ENCODE measurements at places on chromosomes 2 and 18.

GRCh38 chr2:23042216-23042906 is 342.6 kb upstream of the KLHL29 start:
- DNase-seq, result no peak

- DNase-seq, result no peak
These were observed 4.3 kb upstream of the SPAG16 start for GRCh38 chr2:213279971-213280370.

DNA sequence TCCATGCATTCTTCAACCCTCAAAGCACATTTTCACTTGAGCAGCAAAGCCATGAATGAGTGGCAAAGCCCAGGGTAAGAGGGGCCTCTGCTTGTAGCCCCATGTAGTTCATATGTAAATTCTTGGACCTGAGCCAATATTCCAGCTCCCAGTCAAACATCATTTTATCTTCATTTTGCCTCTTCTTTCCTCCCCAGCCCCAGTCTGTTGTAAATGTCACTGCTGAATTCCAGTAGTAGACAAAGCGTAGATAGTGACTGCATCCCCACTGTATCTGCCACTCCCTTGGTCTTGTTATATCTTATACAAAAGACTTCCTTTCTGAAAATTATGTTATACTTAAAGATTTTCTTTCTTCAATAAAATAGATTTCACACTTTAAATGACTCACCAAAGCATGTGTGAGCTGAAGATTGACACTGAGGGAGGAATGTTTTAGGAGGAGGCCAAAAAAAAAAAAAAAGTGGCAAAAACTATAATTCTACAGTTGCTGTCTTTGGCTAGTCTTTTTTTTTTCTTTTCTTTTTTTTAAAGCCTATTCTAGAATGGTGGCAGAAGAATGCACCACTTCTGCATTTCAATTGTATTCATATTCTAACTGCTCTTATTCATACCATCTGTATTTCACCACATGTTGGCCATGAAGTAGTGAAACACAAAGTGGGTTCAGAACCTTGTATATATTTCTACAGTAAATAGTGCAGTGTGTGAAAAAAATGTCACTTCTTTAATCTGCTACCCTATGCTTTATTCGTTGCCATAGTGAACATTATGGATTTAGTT is 306.1 kb downstream of the CPS1 start:
- no peak for DNase-seq

DNA sequence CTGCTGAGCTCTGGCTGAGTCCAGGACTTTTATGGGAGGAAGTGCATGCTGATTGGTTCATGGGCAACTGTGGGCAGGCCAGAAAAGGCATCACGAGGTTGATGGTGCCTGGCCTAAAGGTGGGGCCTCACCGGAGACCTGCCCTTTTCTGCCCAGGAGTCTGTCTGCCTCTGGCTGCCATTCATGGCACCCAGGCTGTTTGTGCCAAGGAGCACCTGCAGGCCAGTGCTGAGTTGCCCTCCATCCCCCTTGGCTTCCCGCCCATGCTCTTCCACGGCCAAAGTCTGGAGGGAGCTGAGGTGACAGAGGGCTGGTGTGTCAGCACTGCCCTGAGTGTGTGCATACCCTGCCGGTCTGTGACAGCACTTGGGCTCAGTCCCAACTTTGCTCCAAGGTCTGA is 123.2 kb downstream of the PTH2R start:
- DNase-seq, result no peak

GRCh38 chr2:200700856-200701255 is 110.9 kb upstream of the BZW1 start:
- DNase-seq, result no peak

DNA sequence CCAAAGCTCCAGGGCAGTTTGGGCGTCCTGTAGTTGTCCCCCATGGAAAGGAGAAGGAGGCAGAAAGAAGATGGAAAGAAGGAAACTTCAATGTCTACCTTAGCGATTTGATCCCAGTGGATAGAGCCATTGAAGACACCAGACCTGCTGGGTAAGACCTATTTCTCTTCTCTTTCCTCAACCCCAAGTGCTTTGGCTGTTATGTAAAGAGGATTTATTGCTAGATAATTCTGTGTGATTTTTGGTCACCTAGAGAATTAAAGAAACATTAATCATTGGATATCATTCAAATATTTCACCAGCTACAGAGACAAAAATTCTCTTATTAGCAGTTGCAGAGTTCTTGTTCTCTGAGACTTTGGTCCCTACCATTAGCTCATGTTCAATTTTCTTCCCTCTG is 1.9 kb downstream of the GALNT5 start:
- no peak for DNase-seq

GRCh38 chr2:216633616-216634369 is 573 bp downstream of the IGFBP2 start:
- peak; percentile 27 for DNase-seq

GRCh38 chr18:28715206-28715605 is 538.3 kb upstream of the CDH2 start:
- DNase-seq, result no peak

- DNase-seq, result peak; percentile 34
These were observed 666.8 kb downstream of the ARHGAP15 start for GRCh38 chr2:143796051-143796450.

DNA sequence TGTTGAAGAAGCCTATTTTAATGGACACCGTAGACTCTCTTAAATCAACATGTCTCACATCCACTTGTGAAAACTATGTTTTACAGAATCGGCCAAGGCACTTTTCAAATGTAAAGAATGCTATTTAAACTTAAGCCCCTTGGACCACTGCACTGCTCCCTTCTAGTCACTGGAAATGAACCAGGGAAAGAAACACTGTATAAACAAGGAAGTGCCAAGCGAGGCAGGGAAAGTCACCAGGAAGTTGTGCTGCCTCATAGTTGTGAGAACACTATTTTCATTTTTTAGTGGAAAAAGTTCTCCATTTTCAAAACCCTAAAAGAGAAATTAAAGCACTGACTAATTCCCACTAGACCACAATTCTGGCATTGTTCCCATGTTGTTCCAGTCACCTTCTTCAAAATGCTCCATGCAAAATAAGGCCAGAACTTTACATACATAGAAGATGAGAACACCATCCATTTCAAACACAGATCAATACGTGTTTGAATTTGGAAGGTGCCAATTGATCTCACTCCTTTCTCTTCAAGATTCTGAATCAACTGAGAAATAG is 13.5 kb downstream of the CCDC141 start:
- DNase-seq, result no peak

GRCh38 chr18:30971338-30971956 is 71.1 kb downstream of the DSC3 start:
- peak; percentile 57 for DNase-seq

GRCh38 chr2:50178050-50178449 is 853.9 kb downstream of the NRXN1 start:
- no peak for DNase-seq

DNA sequence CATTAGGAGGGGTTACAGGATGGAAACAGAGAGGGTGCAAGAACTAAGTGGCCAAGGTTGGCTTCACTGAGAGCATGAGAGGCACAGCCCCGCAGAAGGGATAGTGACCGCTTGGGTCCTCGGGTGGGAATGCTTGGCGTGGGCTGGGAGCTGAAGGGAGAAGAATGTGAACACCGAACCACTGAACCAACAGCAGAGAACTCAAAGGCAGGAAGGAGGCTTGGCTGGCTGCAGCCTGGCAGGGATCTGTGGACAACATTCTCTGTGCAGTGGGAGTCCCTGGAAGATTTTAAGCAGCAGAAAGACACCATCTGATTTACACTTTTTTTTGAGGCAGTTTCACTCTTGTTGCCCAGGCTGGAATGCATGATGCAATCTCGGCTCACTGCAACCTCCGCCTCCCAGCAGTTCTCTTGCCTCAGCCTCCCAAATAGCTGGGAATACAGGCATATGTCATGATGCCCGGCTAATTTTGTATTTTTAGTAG is 33.9 kb downstream of the SOWAHC start:
- no peak for DNase-seq

DNA sequence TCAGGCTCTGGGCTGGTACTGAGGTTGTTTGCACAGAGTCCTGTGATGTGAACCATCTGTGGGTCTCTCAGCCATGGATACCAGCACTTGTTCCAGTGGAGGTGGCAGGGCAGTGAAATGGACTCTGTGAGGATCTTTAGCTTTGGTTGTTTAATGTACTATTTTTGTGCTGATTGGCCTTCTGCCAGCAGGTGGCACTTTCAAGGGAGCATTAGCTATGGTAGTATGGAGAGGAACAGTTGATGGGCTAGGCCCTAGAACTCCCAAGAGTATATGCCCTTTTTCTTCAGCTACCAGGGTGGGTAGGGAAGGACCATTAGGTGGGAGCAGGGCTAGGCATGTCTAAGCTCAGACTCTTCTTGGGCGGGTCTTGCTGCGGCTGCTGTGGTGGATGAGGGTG is 257.0 kb upstream of the GYPC start:
- no peak for DNase-seq

GRCh38 chr2:44810892-44811530 is 130.5 kb upstream of the SIX3 start:
- DNase-seq, result no peak

DNA sequence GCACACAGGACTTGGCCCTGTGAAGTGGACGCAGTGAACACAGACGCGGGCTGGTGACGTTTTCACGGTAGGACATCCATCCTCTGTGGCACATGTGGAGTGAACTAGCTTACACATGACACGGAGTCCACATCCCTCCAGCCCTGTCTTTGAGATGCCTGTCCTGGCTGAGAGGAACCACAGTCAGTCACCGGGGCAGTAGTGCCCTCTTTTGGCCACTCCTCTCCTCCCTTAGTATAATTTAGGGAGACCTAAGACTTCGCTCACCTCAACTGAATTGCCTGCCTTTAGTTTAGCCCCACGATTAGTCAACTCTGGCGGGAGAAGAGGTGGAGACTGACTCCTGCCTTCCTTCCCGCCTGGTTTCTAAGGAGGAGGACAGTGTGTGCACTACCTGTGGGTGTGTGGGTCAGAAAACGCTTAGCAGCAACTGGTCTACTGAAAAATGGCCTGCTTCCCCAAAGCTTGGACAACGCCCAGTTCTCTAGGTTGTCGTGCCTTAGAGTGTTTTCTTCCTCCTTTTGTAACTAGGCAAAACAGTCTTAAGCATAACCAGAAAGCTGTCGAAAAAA is 70.6 kb downstream of the MBP start:
- no peak for DNase-seq

DNA sequence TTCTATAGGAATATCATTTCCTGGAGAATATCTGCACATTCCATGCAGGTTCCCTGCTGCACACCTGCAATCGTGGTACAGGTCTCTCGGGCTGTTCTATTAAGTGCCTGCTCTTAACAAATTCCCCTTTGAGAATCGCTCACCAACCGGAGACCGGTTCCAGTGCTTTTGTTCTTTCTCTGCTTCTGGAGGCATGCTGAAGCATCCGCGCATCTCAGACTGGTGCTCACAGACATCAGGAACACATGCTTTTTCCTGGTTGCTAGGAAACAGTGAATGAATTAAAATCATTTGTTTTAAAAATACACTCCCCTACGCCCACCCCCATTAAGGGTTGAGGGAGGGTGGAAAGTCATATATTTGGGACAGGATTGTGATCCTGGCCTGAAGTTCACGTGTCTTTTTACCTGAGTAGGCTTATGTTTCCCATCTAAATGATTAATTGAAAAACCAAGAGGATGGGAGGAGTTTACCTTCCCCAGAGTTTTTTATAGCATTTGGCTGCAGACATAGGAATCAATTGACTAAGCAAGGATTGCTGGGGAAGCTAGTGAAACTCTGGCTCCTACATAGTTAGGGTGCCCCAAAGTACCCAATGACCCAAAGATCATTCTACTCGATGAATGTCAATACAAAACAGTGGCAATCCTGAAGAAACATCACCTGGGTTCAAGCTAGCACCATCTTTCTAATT is at the start of gene C2orf80:
C2orf80 (minus strand) TSS at position 221 of the 694 bp plus-strand sequence. CDS start 3,044 bp downstream, outside the sequence.
- peak; percentile 22 for DNase-seq

DNA sequence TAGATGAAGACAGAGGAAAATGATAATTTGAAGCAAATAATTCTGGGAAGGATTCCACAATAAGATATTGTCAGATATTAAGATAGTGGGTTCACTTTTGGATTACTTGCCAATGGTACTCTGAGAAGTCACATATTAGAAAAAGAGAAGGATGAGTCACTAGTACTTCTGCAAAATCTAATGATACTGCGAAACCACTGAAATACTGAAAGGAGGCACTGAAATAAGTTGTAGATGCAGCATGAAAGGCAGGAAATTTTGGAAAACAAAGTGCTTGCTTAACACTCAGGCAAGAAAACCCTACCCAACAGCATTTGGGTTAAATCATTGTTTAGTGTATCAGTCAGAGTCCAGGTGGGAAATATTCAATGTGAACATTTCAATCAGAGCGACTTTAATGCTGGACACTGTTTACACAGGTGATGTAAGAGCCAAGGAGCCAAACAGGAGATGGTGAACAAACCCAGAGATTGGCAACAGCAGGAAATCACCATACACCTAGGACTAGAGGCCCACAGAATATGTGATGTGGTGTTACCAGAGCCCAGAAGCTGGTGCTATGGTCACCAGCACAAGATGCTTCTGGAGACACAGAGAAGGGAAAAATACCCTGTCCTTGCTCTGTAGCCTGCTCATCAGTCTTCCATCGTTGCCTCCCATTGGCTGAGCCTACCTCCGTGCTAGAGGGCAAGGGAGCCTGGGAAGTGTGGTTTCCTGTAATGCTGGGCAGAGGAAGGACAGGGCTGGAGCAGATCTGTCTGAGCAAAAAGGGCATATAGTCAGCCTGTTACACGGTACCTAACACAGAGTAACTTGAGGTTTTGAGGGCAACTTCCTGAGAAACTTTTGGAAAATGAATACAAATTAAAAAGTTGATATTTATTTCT is 204.7 kb upstream of the ITGA4 start:
- DNase-seq, result no peak

- DNase-seq, result no peak
These were observed 1186.9 kb downstream of the DSC3 start for GRCh38 chr18:29855637-29856036.

DNA sequence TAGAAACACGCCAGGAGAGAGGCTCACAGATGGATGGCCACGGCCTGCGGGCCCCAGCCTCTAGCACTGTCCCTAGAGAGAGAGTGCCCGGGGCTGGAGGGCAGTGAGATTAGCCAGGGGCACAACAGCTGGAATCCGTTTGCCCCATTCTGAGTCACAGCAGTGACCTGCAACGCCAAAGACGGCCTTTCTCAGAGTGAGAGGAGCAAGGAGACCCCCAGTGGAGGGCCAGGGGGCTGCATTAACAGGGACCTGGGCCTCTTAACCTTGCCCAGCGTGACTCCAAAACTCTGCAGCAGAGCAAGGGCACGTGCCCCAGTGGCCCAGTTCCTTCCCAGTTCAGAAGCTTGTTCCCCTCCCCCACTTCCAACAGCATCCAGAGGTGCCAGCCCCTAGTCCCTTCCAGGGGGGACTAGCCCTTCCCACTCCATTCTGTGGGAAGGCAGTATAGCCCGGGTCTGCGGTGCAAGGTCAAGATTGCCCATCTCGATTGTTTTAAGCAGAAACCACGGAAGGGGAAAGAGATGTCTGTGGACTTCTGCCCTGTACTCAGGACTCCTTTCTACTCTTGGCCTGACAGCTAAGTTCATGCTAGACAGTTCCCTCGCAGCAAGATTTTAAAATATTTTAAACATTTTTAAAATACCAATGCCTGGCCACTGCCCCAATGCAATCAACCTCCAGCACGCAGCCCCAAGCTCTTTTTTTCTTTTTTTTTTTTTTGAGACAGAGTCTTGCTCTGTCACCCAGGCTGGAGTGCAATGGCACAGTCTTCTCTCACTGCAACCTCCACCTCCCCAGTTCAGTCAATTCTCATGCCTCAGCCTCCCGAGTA is 50.9 kb upstream of the BIN1 start:
- no peak for DNase-seq

- DNase-seq, result no peak
These were observed 37.5 kb downstream of the OLA1 start for GRCh38 chr2:174210862-174211261.

GRCh38 chr2:25401307-25402026 is 59.7 kb upstream of the DNMT3A start:
- DNase-seq, result peak; percentile 95
